Activated T-cell treated with anti-CD3 and anti-CD28 coated beads, Interleukin-2, amount 50 U/mL, for 24 hours (primary cell): ENCODE measurements at places on chromosomes 7 and 10.

DNA sequence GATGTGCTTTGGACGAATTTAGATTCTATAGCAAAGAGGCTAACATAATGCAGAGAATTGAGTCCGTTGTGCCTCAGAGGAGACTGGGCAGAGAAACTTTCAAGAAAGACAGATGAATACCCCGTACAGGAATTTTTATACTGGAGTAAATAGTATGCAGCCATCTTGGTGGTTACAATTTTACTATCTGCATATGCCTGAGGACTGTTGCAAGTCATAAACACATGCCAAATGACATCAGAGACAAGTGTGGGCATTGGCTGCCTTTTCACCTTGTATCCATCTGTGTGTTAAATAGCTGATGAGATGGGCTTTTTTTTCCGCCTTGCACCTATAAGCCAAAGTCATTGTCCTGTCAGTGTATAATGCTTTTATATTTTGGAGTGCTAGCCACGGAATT lies 267.5 kb upstream of the SP4 start:
- DNase-seq: no peak

- no peak for DNase-seq
Measured at GRCh38 chr7:136514776-136515175, 353.7 kb upstream of the CHRM2 start.

DNA sequence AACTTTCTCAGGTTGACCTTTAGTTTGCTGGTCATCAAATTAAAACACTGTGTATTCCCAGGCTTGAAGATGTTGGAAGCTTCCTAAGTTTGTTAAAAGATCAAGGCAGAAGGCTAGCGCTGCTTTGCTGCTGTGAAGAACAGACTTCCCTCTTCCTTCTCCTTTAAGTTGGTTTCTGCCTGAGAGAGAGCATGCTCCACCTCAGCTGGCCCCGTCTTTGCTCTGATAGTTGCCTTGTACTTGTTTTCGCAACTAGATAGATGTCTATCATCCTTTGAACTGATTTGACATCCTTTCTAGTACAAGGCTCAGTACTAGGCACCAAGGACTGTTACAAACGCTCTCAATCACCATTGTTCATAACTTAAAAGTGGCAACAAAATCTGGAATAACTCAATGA lies 177.8 kb upstream of the MKLN1 start:
- DNase-seq: no peak

- no peak for DNase-seq
Measured at GRCh38 chr10:11787846-11788245, 35.3 kb upstream of the PROSER2 start.

- no peak for DNase-seq
Measured at GRCh38 chr7:4200546-4201094, 481.5 kb upstream of the FOXK1 start.

DNA sequence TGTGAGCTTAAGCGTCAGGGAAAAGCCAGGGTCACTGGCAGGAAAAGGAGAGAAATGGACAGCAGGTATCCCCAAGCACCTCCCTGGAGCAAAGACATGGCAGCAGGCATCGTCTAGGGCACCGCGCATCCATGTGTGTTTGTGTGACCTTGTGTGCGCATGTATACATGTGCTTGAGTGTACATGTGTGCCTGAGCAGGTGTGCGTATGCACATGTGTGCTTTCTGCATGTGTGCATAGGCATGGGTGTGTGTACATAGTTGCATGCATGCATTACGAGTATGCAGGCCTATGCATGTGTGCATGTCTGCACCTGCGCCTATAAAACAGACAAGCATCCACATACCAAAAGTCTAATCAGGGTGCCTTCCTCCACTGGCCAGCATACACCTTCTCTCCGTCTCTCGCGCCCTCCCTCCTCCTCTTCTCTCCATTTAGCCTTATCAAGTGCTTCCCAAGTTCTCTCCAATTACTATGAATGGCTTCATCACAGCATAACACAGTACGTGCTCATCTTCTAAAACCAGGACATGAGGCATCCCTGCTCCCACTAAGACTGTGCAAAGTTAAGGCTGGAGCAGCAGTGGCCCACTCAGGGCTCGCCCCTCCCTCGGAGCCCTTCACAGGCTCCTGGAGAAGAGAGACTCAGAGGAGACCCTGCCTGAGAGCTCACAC lies 30.6 kb downstream of the RASGEF1A start:
- no peak for DNase-seq

- DNase-seq: no peak
Measured at GRCh38 chr7:2006921-2007381, 225.8 kb downstream of the MAD1L1 start.

- no peak for DNase-seq
Measured at GRCh38 chr7:51102828-51103227, 213.8 kb downstream of the COBL start.

GRCh38 chr7:112669306-112669705 lies 120.9 kb downstream of the TMEM168 start:
- no peak for DNase-seq

DNA sequence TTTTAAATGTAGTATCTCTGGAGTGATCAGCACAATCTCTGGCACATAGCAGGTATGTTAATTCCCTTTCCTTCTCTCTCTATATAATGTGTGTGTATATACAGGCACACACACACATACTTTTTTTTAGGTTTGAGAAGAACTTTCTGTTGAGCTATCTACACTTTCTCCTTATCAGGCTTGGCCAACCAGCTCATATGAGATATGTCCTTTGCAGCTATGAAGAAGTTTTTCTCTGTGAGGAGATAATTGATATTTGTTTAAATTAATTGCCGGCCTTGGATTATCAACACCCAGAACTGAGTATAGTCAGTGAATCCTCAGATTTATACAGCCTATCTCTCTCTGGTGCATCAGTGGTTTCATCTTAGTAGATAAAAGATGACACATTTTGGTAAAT lies 2.3 kb upstream of the MCU start:
- DNase-seq: no peak

- DNase-seq: no peak
Measured at GRCh38 chr10:88138319-88138848, 275.0 kb downstream of the PTEN start.

DNA sequence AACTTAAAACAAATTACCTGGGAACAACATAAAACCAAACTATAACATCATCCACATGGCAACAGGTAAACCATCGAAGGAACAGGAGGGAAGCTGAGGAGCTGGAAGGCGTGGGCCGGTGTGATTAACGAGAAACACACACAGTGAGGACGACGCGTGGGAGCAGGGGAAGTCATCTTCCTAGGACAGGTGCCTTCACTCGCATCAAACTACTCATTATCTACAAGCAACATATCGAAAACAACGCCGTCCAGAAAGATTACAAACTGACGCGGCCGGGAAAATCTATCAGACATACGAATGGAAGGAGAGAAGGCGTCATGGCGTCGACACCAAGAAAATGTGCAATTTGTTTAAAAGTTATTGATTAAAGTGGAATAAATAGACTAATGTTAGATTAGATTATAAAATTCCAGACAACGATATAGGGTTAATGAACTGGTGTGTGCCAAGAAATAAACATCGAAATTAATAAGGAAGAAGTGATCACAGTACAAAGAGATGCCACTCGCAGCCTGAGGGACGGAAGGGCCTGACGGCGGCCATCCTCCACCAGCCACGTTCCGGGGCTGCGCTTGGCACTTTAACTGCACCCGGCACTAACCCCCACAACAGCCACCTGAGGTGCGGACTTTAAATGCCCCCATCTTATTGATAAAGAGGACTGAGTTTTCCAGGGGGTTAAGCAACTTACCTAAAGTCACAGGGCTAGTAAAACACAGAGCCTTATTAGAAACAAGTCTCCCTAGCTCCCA lies 581.7 kb downstream of the DNAJB6 start:
- no peak for DNase-seq

GRCh38 chr7:159107161-159107892 lies 37.3 kb downstream of the VIPR2 start:
- DNase-seq: no peak

DNA sequence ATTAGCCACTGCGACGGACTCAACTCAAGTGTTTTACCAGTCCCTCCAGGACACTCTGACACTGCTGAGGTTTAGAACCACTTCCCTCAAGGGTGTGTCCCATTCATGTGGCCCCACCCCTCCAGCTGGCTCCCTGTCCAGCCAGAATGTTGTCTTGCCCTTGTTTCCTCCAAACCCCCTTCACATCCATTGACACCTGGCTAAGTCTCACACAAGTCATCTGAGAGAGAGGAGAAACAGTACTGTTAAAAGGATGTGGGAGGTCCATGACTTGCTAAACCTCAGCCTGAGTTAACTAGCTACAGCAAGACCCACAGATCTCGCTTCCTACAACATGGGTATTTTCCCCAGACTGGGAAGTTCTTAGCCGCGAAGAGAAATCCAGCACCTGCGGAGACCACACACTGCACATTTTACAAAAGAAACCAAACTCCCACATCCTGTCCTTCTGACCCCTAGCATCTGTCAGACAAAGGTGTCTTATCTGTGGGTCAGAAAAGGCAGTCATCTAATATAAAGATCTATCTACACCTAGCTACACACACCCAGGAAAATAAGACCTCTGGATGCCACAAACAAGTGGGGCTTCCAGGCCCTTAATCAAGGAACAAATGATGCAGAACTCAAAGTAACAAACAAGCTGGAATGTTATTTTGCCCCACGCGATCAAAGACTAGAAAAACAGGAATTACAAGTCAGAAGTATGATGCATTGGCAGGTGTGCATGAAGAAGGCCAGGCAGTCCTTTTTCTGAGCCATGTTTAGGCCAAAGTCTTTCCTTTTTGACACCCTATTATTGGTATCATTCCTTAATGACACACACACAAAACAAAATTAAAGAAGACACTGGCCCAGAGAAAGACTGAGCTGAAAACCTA lies 13.9 kb downstream of the OSBPL3 start:
- DNase-seq: peak; percentile 60

- DNase-seq: no peak
Measured at GRCh38 chr7:1889556-1890181, 219.6 kb downstream of the ELFN1 start.

- peak; percentile 34 for DNase-seq
Measured at GRCh38 chr7:141737118-141737835, 881 bp upstream of the SSBP1 start.

- no peak for DNase-seq
Measured at GRCh38 chr10:77156406-77156879, 481.2 kb downstream of the KCNMA1 start.

- no peak for DNase-seq
Measured at GRCh38 chr10:130108934-130109604, 1.6 kb downstream of the C10orf143 start.

GRCh38 chr10:129133856-129134255 lies 333.2 kb upstream of the MGMT start:
- DNase-seq: no peak

DNA sequence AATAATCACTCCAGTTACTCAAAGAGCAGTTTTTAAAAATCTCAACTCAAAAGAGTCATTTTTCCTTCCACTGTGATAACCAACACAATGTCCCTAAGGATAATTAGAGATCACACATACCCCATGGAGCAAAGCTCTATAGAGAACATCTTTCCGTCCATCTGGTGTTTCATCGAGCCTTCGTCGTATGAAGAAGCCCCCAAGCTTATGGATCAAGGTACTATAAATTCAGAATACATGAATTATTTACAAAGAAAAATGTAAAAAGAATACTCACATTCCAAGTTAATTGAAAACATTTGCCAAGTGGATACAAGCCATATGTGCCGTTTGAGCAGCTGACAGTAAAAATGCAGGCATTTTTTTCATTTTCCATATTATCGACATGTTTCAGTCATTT lies 14.8 kb downstream of the GPAM start:
- DNase-seq: no peak

DNA sequence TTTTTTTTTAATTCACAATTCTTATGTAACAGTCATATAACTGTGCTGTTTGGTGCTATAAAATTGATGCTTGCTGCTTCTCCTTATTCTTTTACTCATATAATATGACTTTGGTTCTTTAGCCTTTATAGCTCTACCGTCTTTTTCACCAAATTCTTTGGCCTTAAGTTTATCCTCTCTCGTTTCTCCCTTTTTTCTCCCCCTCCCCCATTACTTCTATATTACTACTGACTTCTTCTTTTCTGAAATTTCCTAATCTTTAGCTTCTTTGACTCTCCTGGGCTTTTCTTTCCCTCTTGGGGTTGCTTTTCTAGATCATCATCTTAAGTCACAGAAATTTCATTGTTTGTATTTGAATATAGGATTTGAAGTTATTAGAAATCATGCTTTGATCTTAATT lies 3.8 kb downstream of the BCCIP start:
- no peak for DNase-seq

DNA sequence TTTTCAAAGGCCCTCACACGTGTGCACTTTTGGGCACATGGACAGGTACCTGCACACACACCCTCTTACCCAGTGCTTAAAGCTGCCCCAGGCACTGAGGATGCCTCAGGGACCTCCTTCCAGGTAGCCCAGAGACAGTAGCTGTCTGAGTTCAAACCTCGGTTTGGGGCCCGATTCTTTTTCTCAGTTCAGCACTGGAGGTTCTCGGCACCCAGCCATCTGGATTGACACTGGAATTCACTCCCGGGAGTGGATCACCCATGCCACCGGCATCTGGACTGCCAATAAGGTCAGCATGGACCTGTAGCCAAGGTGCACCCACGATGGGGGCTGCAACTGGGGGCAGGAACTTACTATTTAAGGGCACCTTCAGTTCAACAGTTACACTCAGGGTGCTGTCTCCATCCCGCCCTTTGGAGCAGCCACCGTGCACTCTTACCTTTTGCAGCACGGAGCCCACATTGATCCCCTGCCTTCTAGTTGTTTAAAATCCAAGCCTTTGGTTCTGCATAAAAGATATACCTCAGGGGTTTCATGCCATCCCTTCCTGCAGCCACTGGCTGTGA lies 17.7 kb downstream of the CPA5 start:
- no peak for DNase-seq

DNA sequence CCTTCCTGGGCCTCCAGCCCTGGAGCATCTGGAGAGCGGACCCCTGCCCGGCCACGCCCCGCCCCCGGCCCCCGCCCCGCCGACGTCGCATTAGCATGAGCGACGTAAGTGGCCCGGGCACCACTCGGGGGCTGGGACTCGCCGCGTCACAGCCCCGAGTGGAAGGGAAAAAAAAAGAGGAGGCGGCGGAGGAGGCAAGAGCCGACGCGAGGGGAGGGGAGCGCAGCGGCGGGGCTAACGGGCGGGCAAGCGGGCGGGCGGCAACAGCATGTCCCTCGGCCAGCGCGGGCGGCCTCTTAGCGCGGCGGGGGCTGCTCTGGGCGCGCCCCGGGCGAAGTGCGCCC lies at the start of gene SLC18A3:
Gene SLC18A3, plus strand, starts transcription at position 197 of the 344 bp plus-strand sequence. CDS start 431 bp downstream, outside the sequence.
- DNase-seq: no peak

- DNase-seq: no peak
Measured at GRCh38 chr10:103443475-103444185, 8.5 kb downstream of the CALHM2 start.

DNA sequence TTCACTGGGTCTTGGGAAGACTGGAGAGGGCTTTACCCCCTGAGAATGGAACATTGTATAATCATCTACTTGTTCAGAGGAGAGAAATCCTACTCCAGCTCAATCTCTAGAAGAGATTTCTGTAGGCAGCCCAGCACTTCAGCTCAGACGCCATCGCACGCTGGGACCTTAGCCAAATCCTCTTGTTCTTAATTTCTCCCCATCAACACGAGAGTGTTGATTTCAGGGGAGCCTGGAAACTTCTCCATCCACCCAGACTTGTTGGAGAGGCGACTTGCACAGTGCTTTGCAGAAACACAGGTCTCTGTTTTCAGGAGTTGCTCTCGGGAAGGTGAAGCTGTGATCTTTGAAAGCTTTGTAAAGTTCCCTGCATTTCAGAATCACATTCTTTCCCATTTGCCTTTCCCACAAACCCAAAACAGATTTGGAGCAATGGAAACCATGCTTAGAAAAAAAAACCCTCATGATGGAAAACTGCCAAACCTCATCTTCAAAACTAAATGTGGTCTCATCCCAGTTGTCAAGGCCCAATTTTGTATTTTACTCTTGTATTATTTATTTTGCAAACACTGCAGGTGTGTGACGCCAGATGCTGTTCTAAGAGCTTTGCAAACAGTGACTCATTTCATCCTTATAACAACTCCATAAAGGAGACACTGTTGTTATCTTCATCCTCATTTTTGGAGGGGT lies 60.9 kb downstream of the CALML3 start:
- no peak for DNase-seq
